ENCODE measurements at places on chromosomes 5 and 9. TPM values are rescaled to one million over a fixed set of nuclear protein-coding genes. Genes with fewer than 3 reads are reported as not detected.

Gene IFNA21
- total RNA-seq: not detected

Gene AK8
- 15.1 TPM for total RNA-seq

Gene PCDHB8
- 4.3 TPM for total RNA-seq

- DNase-seq: no peak
- no peaks in the 10 kb centered on the region for H3K36me3 ChIP-seq
- peaks cover 11% of the 10 kb centered on the region for H3K4me1 ChIP-seq
These were observed 143.2 kb upstream of the PCA3 start for GRCh38 chr9:76620996-76621395.

DNA sequence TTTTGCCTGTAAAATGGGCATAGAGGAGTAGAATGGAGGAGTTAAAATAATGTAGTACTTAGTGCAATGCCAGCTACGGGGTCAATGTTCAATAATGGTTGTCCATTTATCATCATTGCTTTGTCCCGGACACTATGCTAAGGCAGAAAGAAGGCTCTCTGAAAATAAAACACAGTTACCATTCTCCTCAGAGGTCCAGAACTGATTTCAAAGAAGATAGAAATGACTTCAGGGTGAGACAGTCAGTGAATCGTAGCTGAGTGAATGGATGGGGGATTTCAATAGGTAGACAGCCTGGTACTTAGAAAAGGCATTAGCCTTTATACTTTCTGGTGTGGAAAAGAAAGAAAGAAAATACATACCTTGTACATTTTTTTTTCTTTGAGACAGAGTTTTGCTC lies 1.2 kb upstream of the AK3 start:
- no peak overlapping the region for H3K27ac ChIP-seq
- H3K4me1 ChIP-seq: peaks cover 8% of the 10 kb centered on the region
- no peaks in the 10 kb centered on the region for H3K27me3 ChIP-seq
- H3K4me3 ChIP-seq: no peak overlapping the region
- no peaks in the 10 kb centered on the region for H3K36me3 ChIP-seq

DNA sequence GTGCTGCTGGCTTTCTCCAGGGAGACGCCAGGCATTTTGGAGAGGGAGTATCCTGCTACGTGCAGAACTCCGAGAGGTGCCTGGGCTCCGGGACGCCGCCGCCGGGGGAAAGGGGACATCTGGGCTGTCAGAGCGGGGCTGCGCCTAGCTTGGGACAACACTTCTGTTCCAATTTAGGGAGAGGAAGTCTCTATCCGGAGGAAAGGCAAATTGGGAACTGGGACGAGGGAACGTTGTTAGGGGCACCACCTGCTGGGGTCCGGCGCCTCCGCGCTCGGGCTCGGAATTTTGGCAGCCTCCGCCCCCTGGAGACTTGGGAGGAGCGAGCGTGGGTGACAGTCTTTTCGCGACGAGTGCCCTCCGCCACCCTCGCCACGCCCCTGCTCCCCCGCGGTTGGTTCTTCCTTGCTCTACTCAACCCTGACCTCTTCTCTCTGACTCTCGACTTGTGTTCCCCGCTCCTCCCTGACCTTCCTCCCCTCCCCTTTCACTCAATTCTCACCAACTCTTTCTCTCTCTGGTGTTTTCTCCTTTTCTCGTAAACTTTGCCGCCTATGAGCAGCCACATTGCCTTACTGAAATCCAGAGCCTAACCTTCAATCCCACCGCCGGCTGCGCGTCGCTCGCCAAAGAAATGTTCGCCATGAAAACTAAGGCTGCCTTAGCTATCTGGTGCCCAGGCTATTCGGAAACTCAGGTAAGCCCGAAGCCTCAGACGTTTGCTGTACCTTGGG lies 1.6 kb downstream of the TSLP start:
- no peak overlapping the region for H3K27ac ChIP-seq
- H3K36me3 ChIP-seq: no peaks in the 10 kb centered on the region
- H3K4me3 ChIP-seq: peak overlapping the region; percentile 44
- DNase-seq: peak; percentile 60
- H3K4me1 ChIP-seq: no peaks in the 10 kb centered on the region

DNA sequence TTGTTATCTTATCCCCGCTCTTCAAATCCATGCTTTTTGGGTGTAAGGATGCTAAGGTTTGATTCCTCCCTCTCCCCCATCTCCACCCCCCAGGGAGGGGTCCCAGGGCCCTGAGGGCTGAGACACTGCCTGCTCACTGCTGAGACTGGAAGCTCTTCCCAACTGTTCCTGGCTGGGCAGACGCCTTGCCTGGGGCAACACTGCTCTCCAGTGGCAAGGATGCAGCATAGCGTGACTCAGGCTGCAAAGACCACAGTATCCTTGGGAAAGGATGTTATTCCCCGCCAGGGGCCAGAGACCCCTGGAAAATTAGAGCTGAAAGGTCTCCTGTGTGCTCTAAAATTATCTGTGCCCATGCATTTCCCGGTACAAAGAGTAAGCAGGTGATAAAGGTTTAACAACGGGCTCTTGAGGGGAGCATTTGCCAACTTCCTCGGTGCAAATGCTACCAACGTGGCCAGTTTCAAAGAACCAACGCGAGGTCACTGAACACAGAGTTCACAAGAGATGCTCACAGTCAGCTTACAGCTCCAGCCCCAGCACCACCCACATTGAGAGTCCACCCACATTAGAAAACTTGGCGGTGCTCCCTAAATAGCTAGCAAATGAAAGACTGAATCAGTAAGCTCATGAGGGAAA lies 271.9 kb downstream of the NSG2 start:
- no peaks in the 10 kb centered on the region for H3K36me3 ChIP-seq
- H3K27me3 ChIP-seq: no peaks in the 10 kb centered on the region
- H3K4me1 ChIP-seq: peaks cover 6% of the 10 kb centered on the region
- H3K27ac ChIP-seq: no peak overlapping the region
- no peak overlapping the region for H3K4me3 ChIP-seq
- peak; percentile 67 for DNase-seq

- H3K27ac ChIP-seq: no peak overlapping the region
- H3K27me3 ChIP-seq: no peaks in the 10 kb centered on the region
- H3K36me3 ChIP-seq: no peaks in the 10 kb centered on the region
These were observed 5.1 kb downstream of the GRK6 start for GRCh38 chr5:177431317-177432142.

DNA sequence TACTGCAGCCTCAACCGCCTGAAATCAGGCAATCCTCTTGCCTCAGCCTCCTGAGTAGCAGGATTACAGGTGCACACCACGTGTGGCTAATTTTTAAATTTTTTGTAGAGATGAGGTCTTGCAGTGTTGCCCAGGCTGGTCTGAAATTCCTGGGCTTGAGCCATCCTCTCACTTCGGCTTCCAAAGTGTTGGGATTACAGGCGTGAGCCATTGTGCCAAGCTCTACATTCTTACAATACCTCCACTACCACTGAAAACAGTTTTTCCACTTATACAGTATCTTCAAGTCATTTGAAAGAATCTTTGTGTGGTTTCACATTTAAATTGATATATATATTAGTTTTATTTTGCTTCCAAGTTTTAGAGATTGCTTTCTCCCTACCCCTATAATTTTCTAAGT lies 42.6 kb downstream of the LARP1 start:
- no peak overlapping the region for H3K27ac ChIP-seq
- no peaks in the 10 kb centered on the region for H3K27me3 ChIP-seq
- no peaks in the 10 kb centered on the region for H3K36me3 ChIP-seq
- DNase-seq: no peak
- H3K4me3 ChIP-seq: no peak overlapping the region

- no peaks in the 10 kb centered on the region for H3K4me1 ChIP-seq
- H3K4me3 ChIP-seq: no peak overlapping the region
- no peaks in the 10 kb centered on the region for H3K27me3 ChIP-seq
- no peak overlapping the region for H3K27ac ChIP-seq
- H3K36me3 ChIP-seq: no peaks in the 10 kb centered on the region
- no peak for DNase-seq
These were observed 36.9 kb downstream of the FEM1C start for GRCh38 chr5:115507681-115508080.

GRCh38 chr5:136907371-136907770 lies 542.0 kb upstream of the TRPC7 start:
- no peaks in the 10 kb centered on the region for H3K36me3 ChIP-seq
- no peak for DNase-seq
- no peak overlapping the region for H3K4me3 ChIP-seq
- no peaks in the 10 kb centered on the region for H3K4me1 ChIP-seq
- no peaks in the 10 kb centered on the region for H3K27me3 ChIP-seq
- H3K27ac ChIP-seq: no peak overlapping the region

DNA sequence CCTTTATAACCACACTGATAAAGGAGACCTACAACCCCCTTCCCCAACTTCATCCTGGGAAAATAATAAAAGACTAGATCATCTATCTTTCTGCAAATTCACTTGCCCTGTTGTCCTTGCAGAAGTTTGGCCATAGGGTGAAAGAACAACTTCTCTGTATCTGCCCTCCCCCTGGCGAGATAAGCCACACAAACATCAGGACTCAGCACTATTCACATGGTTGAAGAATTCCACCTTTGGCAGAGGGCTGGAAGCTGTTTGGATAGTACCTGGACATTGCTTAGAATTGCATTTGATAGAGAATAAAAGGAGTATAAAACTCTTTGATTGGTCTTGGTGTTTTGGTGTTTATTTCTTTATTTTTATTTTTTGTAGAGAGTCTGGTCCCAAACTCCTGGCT lies 16.9 kb downstream of the FAM151B start:
- H3K36me3 ChIP-seq: no peaks in the 10 kb centered on the region
- no peaks in the 10 kb centered on the region for H3K4me1 ChIP-seq
- no peak overlapping the region for H3K27ac ChIP-seq
- H3K27me3 ChIP-seq: no peaks in the 10 kb centered on the region
- H3K4me3 ChIP-seq: no peak overlapping the region

- peaks cover 51% of the 10 kb centered on the region for H3K4me1 ChIP-seq
- peak; percentile 81 for DNase-seq
- peak overlapping the region; percentile 84 for H3K27ac ChIP-seq
- no peak overlapping the region for H3K4me3 ChIP-seq
- H3K27me3 ChIP-seq: no peaks in the 10 kb centered on the region
These were observed 87.3 kb downstream of the LIFR start for GRCh38 chr5:38468978-38469706.

DNA sequence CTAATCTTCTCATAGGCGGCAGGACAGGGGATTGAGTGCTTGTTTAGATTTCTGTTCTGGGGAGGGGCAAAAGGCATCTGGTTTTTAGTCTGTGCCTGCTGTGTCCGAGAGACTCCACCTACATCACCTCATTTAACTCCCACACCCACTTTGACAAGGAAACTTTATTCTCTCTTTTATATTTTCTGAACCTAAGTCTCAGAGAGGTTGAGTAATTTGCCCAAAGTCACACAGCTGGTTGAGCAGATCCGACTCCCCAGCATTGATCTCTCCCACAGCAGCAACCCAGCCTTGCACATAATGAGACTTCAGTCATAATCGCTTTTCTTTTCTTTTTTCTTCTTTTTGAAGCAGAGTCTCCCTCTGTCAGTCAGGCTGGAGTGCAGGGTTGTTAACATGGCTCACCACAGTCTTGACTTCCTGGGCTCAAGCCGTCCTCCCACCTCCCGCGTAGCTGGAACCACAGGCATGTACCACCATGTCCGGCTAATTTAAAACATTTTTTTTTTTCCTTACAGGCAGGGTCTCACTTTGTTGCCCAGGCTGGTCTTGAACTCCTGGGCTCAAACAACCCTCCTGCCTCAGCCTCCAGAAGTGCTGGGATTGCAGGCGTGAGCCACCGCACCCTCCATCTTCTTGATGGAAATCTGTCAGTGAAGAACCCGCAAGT lies 36.5 kb upstream of the ANKRD33B start:
- H3K36me3 ChIP-seq: no peaks in the 10 kb centered on the region
- H3K4me3 ChIP-seq: no peak overlapping the region
- no peak for DNase-seq

DNA sequence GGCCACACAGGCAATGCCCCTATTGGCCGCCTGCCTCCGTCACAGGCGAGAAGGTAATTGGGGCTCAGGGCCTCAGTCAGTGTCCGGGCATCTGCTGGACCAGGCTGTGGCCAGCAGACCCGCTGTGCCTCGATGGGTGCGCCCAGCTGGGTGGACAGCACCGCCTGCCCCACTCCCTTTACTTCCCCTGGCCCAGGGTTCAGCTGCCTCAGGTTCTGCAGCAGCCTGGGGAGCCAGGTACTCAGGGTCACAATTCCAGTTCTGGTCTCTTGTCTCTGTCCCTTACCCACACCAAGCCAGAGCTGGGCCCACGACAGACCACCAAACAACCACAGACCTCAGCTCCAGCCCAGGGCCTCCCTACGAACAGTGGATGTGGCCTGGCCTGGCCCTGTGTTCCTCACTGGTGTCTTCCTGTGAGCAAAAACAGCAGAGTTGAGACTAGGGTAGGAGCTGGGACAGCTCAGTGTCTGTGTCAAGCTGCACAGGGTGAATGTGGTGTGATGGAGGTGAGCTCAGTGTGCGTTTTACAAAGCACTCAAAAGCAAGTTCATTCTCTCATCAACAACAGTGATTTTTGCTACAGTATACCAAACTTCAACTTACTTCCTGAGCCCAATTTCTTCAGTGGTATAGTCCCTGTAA lies 33.4 kb upstream of the SUSD3 start:
- no peaks in the 10 kb centered on the region for H3K27me3 ChIP-seq
- peaks cover 5% of the 10 kb centered on the region for H3K4me1 ChIP-seq
- H3K27ac ChIP-seq: no peak overlapping the region
- H3K4me3 ChIP-seq: no peak overlapping the region
- H3K36me3 ChIP-seq: no peaks in the 10 kb centered on the region

- H3K4me1 ChIP-seq: peaks cover 17% of the 10 kb centered on the region
- peak within 1 kb of the TSS; percentile 78 for H3K27ac ChIP-seq
- H3K27me3 ChIP-seq: no peaks in the 10 kb centered on the region
- peak; percentile 84 for DNase-seq
These were observed at the start of gene ALDH1A1 for GRCh38 chr9:72952914-72953313. TSS of gene ALDH1A1 (minus strand) at chr9:72953053. CDS start at chr9:72953000, 53 bp downstream.

- H3K27me3 ChIP-seq: no peaks in the 10 kb centered on the region
- no peak for DNase-seq
- no peaks in the 10 kb centered on the region for H3K36me3 ChIP-seq
- H3K27ac ChIP-seq: no peak overlapping the region
- no peak overlapping the region for H3K4me3 ChIP-seq
These were observed 53.9 kb downstream of the SGCD start for GRCh38 chr5:156380848-156381247.

Data from testis (tissue), 5 donors.